GM12891 (cell line): ENCODE measurements at places on chromosomes 16 and 17.

GRCh38 chr16:61937646-61938045, 98.6 kb downstream of the CDH8 start:
- no peak for DNase-seq

GRCh38 chr17:76239538-76240274, 587 bp downstream of the RNF157 start:
- DNase-seq = no peak

DNA sequence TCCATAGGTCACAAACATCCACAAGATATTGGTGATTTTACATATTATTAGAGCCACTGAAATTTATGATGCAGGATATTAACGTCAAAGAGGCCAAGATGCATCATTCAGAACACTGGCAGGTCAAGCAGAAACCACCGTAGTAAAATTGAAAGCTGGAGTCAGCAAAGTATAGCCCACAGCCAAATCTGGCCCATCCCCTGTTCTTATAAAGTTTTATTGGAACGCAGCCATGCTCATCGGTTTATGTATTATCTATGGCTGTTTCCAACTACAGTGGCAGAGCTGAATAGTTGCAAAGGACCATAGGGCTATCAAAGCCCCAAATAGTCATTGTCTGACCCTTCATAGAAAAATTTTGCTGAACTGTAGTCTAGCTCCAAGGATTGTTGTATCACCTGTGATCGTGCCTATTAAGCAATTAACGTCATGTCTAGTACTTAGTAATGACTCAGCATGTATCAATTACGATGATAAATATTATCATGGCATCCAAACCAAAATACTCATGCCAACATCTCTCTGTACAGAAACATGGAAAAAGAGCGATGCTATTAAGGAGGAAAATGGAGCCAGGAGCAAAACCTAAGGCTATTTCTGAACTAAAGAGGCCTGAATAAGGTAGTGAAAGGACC, 165.6 kb downstream of the IRX3 start:
- DNase-seq = no peak

- no peak for DNase-seq
Measured at GRCh38 chr17:83201206-83202001, 122.0 kb downstream of the METRNL start.

DNA sequence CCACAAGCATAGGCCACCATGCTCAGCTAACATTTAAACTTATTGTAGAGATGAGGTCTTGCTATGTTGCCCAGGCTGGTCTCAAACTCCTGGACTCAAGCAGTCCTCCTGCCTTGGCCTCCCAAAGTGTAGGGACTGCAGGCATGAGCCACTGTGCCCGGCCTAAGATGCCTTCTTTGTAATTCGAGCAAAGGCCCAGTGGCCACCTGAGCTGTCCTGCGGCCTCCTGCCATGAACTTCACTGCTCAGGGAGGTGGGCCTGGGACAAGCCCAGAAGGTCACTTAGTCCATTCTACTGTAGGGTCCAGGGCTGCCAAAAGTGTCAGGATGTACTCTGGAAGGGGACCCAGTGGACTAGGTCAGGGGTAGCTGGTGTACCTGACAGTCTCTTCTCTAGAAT, 30.5 kb downstream of the DHX38 start:
- DNase-seq = no peak

DNA sequence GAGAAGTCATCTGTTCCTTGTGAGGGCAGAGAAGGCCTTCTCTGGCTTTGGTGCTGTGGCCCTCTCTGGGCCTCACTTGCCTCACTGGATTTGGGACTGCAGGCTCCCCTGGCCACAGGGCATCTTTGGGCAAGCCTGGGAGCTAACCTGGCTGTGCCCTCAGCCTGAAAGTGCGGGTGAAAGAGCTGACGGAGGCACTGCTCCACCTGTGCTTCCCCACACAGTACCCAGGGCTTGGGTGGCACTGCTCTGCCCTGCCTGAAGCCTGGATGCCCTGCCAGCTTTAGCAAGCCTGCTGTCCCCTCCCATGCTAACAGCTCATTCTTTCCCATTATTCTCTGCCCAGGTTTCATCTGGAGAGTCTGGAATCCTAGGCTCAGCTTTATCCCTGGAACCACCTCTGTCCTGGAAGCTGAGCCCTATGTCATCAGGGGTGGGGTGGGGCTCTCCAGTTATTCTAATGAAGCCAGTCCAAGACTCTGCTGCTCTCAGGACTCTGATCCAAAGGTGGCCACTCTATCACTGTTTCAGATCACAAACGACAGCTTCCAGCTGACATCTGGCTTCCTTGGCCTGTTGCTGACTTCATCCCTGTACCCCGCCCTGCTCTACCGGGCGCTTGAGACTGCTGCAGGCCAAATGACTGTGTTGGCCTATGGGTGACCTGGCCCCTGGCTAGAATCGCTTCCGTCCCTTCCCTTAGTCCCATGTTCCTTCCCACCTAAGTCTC, 29.3 kb downstream of the HIC1 start:
- DNase-seq = no peak

GRCh38 chr17:77959126-77959925, 823 bp downstream of the TNRC6C start:
- peak; percentile 39 for DNase-seq

GRCh38 chr17:69639096-69639495, 224.6 kb downstream of the MAP2K6 start:
- DNase-seq = no peak

DNA sequence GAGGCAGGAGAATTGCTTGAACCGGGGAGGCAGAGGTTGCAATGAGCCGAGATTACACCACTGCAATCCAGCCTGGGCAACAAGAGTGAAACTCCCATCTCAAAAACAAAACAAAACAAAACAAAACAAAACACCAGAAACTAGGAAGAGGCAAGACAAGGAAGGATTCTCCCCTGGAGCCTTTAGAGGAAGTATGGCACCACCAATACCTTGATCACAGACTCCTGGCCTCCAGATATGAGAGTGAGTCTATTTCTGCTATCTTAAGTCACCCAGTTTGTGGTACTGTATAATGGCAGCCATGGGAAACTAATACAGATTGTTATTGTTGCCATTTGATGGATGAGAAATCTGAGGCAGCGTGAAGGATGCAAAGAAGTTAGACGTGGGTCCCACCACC, 14.6 kb upstream of the CPPED1 start:
- DNase-seq = no peak

DNA sequence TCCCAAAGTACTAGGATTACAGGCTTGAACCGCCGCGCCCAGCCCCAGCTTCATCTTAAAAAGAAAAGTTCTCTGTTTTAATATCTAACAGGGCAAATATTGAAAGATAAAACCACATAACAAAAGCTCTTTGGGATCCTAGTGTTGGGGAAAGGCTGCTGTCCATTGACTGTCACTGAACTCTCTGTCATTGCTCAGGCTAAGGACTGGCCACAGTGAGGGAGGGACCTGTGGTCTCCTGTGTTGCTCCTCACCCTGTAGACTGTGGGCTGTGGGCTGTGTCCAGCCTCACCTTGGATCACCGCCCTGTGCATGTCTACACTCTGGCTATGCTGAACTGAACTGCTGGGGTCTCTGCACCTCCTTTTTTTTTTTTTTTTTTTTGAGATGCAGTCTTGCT, 11.3 kb upstream of the PYDC1 start:
- DNase-seq = no peak

DNA sequence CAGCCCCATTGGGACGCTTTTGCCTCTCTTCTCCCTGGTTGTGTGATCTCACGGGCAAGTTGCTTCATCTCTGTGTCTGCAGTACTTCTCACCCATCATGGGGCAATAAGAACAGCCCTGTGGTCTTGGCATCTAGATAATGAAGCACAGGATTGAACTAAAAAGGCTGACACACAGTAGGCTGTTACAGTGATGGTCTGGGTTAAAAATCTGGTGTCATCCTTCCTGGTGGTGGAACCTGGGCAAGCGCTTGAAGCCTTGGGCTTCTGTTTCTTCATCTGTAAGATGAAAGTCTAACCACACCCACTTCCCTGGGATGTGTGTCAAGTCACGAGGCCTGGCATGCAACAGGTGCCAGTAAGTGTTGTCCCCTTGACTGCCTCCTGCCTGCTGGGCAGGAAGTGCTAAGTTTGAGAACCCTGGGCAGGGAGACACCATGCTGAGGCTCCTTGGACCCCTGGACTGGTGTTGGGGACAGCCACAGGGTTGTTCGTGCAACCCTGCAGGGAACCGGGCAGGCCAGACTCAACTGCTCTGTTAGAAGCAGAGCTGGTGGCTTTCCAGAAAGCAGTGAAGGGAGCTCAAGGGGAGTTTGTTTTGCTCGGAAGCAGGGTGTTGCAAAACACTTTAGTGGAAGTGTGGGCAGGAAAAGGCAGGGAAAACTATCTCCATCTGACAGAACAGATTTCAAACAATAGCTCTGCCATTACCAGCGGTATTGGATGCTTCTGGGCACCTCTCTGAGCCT, 5.9 kb upstream of the MAP2K3 start:
- DNase-seq = no peak

GRCh38 chr16:57127836-57128235, 35.5 kb downstream of the CPNE2 start:
- no peak for DNase-seq

- DNase-seq = no peak
Measured at GRCh38 chr17:44351464-44351863, 6.4 kb downstream of the GRN start.

DNA sequence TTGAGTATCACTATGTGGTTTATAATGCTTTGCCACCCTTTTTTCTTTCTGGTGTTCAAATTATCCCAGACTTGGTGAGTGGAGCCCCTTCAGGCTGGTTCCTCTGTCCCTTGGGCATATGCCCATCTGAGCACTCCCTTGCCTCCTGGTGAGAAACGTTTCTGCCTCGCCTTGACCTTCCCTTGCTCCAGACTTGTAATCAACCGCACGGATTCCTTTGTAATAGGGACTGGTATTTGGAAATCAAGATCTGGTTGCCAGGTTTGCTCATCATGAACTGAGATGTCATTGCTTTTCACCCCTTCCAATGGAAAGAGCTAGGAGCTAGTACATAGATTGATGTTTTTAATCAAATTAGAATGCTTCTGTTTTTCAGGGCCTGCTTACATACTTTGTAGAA, 43.7 kb downstream of the SEC14L1 start:
- DNase-seq = no peak

DNA sequence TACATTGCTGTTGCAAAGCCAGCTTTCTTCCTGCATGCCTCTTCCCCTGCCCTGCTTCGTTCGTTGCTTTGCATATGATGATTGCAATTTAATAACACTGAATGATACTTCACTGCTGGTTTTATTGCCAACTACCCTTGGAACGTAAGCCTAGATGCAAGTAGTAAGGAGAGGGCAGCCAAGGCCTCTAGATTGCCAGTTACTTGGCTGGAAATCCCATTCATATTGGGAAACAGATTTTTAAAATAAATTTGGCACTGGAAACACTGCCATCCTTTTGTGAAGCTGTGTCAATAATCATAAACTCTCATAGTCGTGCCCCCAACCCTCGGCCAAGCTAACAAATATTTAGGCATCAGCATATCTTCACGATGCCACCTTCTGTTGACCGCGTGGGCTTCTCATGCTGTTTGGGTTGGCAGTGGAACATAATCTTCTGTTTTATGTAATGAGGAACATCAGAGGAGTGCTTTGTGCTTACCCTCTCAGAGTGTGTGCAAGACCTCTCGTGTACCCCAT, 86.5 kb downstream of the MAP2K6 start:
- no peak for DNase-seq

- no peak for DNase-seq
Measured at GRCh38 chr17:6577686-6578263, 21.4 kb upstream of the PITPNM3 start.

GRCh38 chr16:82720414-82720813, 93.6 kb downstream of the CDH13 start:
- no peak for DNase-seq

- no peak for DNase-seq
Measured at GRCh38 chr17:57810721-57811637, 38.9 kb downstream of the MRPS23 start.

- DNase-seq = peak; percentile 82
Measured at GRCh38 chr16:31507929-31508705, at the start of gene RUSF1. Gene RUSF1 (minus strand): TSS chr16:31508391. CDS start chr16:31508373, 18 bp downstream.

GRCh38 chr16:72837846-72838585, 209.9 kb downstream of the ZFHX3 start:
- no peak for DNase-seq

DNA sequence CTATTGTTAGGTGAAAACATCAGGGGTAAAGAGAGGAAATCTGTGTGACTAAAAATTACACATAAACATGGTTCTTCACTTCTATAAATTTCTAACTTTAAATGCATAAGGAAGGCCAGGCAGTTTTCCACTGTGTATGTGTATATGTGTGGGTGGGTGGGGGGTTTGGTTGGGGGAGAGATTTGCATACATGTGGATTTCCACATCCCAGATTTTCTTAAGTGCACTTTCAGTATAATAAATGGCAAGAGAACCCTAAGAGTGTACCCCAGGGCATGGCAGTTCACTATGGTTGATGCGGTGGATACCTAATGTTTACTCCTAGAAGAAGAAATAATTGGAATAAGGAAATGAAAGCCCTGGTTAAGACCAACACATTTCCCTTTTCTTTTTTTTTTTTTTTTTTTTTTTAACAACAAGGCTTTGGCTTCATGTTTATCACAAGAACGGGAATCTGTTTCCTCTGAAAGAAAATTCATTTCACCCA, 451.8 kb upstream of the CCL2 start:
- no peak for DNase-seq

- no peak for DNase-seq
Measured at GRCh38 chr16:57775661-57776469, 26.4 kb downstream of the KIFC3 start.

DNA sequence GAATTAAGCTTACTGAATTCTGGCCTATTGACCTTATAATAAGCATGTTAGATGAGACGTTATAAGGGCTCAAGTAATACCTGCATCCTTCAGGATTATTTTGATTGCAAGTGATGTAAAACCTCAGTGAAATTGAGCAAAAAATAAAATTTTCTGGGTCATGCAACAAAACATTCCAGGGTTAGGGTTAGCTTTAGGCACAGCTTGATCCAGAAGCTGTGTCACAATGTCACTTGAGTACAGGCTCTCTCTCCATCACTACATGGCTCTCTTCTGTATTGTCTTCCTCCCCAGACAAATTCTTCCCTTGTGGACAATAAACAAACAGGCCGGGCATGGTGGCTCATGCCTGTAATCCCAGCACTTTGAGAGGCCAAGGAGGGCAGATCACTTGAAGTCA, 3.6 kb upstream of the NUP93 start:
- DNase-seq = no peak

GRCh38 chr17:67245694-67246402, 852 bp upstream of the HELZ start:
- DNase-seq = peak; percentile 33

- DNase-seq = no peak
Measured at GRCh38 chr16:2155977-2156848, 631 bp downstream of the TRAF7 start.

GRCh38 chr17:8475781-8476180, 40.1 kb downstream of the NDEL1 start:
- no peak for DNase-seq

DNA sequence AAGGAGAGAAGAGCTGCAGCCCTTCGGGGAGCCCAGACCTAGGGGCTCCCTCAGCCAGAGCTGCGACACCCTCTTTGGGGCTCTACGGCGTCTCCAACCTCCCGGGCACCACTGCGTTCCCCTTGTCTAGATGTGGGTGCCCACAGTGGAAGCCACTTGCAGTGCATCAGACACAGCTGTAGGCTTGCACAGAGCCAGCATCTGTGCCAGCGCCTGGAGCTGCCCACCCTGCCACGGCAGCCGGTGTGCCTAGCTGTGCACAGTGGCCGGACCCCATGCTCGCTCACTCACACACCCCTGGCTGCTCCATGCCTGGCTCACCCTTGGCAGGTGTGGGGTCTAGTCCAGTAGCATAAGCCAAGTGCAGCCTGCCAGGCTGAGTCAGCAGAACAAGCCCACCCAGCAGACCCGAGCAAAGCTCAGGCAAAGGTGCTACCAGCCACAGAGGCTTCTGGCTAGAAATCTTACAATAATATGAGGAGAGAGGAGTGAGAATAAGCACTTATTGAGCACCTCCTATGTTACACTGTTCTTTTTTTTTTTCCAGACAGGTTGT, 12.9 kb upstream of the KDM8 start:
- no peak for DNase-seq
